Stimulated activated CD8-positive, alpha-beta memory T cell treated with anti-CD3 and anti-CD28 coated beads, Interleukin-12 subunit alpha, Interleukin-12 subunit beta, amount 100 ng/mL, for 4 hours (primary cell): ENCODE measurements at places on chromosomes 2 and 18.

- no peak for DNase-seq
Measured at GRCh38 chr2:238994876-238995275, 147.0 kb downstream of the TWIST2 start.

- DNase-seq: no peak
Measured at GRCh38 chr2:128233790-128234395, 84.8 kb downstream of the HS6ST1 start.

DNA sequence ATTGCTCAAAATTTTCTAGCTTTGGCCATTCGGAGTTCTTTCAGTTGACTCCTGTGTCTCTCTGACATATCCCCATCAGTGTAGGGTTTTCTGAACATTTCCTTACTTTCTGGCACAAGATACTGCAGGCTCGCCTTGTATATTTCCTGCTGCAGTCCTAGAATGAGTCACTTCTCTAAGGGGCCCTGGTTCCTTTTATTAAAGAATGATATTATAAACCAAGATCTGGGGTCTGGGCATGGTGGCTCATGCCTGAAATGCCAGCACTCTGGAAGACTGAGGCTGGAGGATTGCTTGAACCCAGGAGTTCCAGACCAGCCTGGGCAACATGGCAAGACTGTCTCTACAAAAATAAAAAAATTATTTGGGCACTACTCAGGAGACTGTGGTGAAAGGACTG lies 3.0 kb upstream of the RPL37A start:
- no peak for DNase-seq

GRCh38 chr2:42917425-42917927 lies 125.1 kb upstream of the HAAO start:
- DNase-seq: no peak

- no peak for DNase-seq
Measured at GRCh38 chr2:79191816-79192215, 32.3 kb upstream of the REG3A start.

GRCh38 chr2:2107627-2108026 lies 223.4 kb downstream of the MYT1L start:
- no peak for DNase-seq

DNA sequence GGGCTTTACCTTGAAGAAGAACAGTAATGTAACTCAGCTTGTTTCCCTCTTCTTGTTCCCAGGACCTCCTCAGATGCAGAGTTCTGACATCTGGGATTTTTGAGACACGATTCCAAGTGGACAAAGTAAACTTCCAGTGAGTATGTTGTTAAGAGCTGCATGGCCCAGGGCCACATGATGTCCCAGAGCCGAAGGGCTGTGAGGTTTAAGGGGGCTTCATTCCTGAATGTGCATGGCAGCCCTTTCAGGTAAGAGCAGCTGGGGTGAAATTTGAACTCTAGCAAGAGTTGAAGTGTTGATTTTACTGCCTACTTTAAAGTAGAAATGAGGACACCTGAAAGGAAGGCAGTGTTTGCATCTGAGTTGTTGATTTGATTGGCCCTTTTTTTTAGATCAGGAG lies 13.3 kb downstream of the CHMP1B start:
- DNase-seq: no peak

GRCh38 chr18:55093808-55094207 lies 134.5 kb upstream of the CCDC68 start:
- DNase-seq: no peak

DNA sequence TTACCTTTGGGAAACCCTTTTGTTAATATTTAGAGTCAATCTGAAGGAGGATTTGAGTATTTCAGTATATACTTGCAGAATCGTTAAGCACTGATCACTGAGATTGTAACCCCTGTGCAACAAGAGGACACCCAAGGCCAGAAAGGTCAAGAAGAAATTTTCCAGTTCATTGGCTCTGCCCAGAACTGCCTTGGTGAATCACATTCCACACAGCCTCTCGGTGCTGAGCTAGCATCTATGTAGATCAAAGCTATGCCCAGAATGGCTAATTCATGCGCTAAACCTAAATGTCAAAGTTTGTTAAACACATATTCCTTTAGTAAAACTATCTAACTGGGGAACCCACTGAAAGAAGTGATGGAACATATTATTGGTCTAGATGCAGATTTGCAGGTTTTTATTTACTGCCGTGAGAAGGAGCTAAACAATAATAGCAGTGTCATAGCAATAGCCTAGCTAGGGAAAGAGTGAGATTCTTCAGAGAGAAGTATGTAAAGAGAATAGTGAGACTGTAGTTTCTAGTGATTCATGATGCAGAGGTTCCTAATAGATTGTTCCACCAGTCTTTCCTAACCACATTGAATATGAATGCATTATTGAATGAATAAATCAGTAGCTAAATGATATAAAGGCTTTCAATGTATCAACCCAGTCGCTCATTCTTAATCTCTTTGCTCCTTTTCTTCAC lies 423.2 kb upstream of the CRIM1 start:
- DNase-seq: no peak

- no peak for DNase-seq
Measured at GRCh38 chr2:206063635-206064034, 22.3 kb downstream of the INO80D start.
